Umbilical cord (tissue), 2 donors: ENCODE measurements at places on chromosomes 16 and 17.
A peak's percentile ranks its signal among the peaks of the same experiment; 100 is the strongest.

- DNase-seq = no peak
Measured at GRCh38 chr16:84042879-84043485, 387 bp upstream of the SLC38A8 start.

DNA sequence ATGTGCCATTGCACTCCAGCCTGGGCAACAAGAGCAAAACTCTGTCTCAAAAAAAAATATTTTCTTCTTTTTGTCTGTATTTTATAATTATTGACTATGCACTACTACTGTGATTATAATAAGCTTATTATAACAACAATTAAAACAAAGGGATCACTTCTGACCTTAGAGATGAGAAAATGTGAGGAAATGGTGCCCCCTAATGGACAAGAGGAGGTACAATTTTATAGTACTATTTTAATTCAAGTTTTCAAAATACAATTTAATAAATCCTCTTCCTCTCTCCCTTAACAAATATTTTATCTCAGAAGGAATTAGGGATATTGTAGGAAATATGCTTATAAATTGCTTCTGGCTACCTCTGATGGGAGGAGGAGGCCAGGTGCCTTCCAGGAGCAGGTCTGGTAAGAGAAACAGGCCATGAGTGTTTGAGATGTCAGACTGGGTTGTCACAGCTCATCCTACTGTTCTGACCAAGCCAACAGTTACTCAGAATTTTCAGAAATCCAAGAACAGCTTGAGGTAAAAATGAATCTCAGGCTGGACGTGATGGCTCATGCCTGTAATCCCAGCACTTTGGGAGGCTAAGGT lies 14.0 kb downstream of the VPS53 start:
- peak; percentile 39 for DNase-seq

GRCh38 chr16:84044118-84044488 lies 1.5 kb upstream of the SLC38A8 start:
- DNase-seq = no peak

GRCh38 chr17:44105483-44105882 lies 18.0 kb downstream of the HDAC5 start:
- DNase-seq = no peak

- no peak for DNase-seq
Measured at GRCh38 chr16:68296291-68296690, 14.5 kb downstream of the SLC7A6OS start.

GRCh38 chr17:66953630-66954020 lies 10.9 kb upstream of the CACNG4 start:
- no peak for DNase-seq

- DNase-seq = no peak
Measured at GRCh38 chr17:33902901-33903449, 352.1 kb upstream of the CCL2 start.

GRCh38 chr17:69246726-69247375 lies 18.2 kb upstream of the ABCA10 start:
- peak; percentile 50 for DNase-seq

GRCh38 chr16:85243308-85243707 lies 131.0 kb upstream of the CIBAR2 start:
- no peak for DNase-seq

DNA sequence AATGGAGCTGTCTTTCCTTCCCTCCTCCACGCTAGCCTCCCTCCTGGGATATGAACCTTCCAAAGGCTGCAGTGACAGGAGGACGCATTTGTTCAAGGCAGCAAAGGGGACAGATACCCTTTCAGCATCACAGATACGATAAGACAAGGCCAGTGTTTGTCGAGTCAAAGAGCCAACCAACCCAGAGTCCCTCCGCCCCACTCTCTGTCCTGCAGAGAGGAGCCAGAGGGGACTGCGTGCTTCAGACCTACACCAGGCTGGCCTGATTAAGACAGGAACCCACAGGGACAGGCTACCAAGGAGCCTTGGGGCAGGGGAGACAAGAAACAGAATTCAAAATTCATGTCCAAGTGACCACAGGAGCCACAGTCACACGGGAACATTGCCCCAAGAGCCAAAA lies 72.6 kb upstream of the CDH5 start:
- DNase-seq = no peak

DNA sequence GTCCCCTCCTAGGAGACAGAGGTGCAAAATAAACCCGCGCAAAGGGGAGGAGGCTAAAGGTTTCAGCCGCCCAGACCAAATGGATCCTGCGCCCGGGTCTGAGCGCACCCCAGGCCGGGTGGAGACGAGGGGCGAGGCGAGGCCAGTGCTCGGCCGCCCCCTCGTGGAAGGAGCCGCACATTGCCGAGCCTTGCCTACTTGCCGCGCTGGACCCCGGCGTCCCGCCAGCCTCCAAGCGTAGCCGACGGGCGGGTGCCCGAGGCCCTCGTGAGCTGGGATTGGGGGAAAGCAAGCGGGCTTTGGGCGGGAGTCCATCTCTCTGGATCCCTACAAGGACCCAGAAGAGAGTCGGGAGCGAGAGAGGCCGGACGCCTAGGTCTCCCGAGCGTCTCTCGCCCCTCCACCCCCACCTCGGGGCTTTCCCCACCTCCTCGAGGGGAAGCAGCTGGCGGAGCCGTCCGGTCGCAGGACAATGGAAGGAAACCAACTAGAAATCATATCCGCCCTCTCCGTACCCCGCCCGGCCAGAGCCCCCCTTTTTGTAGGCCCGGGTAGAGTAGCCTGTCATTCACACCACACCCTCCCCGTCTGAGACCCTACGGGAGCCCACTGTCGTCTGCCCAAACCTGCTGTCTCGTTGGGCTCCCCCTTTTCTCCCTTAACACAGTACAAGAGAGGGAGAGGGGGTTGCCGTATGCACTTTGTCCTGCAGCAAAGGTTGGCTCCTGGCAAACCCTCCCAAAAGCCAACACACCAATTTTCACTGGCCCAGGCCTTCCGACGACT lies 664 bp upstream of the BCL6B start:
- DNase-seq = peak; percentile 72

DNA sequence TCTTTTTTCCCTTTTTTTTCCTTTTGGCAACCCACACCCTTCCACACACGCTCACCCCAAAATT lies at the start of gene NLK:
TSS of gene NLK (plus strand) at position 21 of the 64 bp plus-strand sequence. CDS start 197 bp downstream, outside the sequence.
- no peak for DNase-seq

GRCh38 chr17:70608193-70608592 lies 438.9 kb downstream of the KCNJ2 start:
- no peak for DNase-seq

DNA sequence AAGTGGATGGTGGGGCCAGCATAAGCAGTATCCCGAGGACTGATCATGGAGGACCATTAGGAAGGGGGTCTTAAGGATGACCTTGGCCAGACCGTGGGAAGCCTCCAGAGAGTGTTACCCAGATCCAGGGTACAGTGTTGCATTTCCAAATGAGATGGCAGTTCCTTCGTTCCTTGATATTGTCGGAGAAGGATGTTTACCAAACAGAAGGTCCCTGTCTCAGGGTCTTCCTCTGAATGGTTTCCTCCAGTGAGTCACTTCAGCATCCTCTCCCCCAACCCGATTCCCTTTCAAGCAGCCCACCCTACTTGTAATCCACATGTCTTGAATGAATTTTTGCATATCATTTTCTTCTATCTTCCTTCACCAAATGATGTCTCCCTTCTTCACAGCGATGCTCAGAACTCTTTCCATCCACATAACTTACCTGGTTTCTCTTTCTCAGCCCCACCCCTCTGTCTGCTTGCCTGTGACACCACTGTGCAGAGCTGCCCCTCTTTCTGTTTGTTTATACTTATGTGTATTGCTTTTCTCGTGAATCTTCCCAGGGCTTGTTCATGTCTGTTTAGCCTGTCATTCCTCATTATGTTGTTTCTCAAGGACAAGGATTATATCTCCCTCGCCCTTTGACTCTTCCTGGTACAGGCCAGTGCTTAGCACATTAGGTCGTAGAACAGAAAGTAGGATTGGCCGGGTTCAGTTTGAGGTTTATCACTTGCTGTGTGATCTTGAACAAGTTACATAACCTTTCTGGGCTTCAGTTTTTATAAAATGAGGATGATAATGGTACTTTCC lies 5.7 kb downstream of the GOSR2 start:
- no peak for DNase-seq

- DNase-seq = peak; percentile 73
Measured at GRCh38 chr17:20009052-20009301, 182 bp upstream of the SPECC1 start.

GRCh38 chr16:57501492-57501891 lies 15.2 kb upstream of the DOK4 start:
- DNase-seq = no peak

GRCh38 chr16:10616756-10617640 lies 36.6 kb upstream of the EMP2 start:
- DNase-seq = peak; percentile 95

GRCh38 chr17:10033959-10034358 lies 128.9 kb upstream of the RCVRN start:
- peak; percentile 73 for DNase-seq

GRCh38 chr17:13477180-13477611 lies 124.5 kb downstream of the HS3ST3A1 start:
- peak; percentile 58 for DNase-seq
